Activated CD4-positive, alpha-beta T cell treated with anti-CD3 and anti-CD28 coated beads, Interleukin-2, amount 50 U/mL, for 1 hour (primary cell): ENCODE measurements at places on chromosomes 7 and 10.

- DNase-seq, result no peak
Measured at GRCh38 chr7:129914536-129915272, 38.1 kb downstream of the UBE2H start.

GRCh38 chr7:42193471-42194129, 43.4 kb downstream of the GLI3 start:
- DNase-seq, result no peak

DNA sequence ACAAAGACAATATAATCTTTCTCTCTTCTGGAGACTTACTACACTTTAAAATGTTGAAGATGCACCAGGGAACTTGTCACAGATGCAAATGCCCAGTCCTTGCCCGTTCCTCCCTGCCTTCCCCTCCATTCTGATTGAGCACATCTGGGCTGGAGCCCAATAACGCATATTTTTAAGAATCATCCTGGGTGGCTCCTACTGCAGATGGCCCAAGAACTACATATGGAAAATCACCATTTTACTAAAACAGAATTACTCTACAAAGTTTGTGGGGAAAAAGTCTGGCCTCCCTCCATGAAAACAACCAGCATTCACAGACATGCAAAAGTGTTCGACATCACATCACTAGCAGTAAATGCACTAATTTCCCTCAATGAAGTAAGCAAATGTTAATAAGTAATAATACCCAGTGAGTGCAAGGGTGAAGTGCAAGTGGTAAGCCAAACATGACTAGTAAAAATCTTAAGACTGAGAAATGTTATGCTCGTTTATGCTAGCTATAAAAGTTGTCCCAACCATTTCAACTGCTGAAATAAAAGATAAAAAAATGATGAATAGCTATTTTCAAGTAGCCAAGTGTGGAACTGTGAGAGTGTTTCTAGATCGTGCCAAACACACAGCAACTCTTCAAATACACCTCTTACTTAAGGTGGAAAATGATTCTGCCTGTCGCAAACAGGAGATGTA, 43.5 kb downstream of the TSPAN12 start:
- DNase-seq, result no peak

- DNase-seq, result no peak
Measured at GRCh38 chr10:12541446-12542067, 192.2 kb downstream of the CAMK1D start.

GRCh38 chr7:33334349-33334748, 205.0 kb downstream of the BBS9 start:
- DNase-seq, result no peak

- DNase-seq, result no peak
Measured at GRCh38 chr10:128921389-128922022, 545.5 kb upstream of the MGMT start.

GRCh38 chr7:158366346-158366745, 221.3 kb downstream of the PTPRN2 start:
- DNase-seq, result no peak

DNA sequence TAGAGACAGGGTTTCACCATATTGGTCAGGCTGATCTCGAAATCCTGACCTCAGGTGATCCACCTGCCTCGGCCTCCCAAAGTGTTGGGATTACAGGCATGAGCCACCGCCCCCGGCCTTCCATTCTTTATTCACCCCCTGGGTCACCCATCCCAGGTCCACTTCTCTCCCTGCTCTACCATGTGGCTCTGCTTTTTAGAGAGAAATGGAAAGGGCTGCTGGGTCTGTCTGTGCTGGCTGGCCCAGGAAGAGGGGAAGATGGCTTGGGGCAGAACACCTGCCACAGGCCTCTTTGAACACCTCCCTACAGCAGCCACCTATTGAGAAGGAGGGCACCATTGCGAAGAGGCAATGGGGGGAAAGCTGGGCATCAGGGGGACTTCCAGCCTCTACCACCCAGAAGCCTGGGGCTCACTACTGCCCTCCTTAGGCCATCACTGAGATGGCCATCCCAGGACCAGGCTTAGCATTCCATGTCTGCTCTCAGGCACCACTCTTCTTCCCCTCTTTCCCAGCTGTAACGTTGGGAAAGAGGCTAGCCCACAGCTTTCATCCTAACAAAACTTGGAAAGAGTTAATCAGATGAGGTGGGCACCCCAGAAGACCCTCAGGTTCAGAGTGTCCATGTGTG, 256.3 kb downstream of the GRID1 start:
- DNase-seq, result no peak

- no peak for DNase-seq
Measured at GRCh38 chr7:112485766-112486165, 5.0 kb downstream of the LSMEM1 start.

DNA sequence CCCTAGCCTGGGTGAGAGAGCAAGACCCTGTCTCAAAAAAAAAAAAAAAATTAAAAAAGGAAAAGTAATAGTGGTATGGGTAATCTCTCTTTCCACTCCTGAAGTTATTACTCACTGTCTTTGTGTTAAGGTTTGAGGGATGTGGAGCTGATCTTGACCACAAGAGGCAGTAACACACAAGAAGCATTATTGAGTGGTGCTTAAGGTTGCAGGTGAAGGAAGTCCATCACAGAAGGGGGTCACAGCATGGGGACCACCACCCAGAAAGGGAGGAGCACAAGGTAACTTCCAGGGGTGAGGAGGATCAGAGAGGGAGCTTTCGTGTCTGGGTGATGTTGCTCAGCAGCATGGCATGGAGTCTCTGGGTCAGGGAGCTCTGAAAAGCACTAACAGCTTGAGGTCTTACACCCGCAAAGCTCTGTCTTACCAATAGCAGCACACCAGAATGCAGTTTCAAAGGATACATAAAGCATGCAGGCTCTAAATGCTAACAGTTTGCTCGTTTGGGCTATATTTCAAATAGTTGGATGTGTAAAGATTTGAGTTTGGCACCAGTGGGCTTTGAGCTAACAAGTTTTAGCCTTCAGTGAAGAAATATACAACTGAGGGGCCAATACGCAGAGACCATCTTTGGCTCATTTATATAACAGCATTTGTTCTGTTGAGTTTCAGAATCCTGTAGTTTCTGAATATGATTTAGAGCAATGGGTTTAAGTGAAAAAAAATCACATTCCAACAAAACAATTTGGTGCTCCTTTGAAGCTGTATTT, 100.4 kb upstream of the DNAJC1 start:
- no peak for DNase-seq

DNA sequence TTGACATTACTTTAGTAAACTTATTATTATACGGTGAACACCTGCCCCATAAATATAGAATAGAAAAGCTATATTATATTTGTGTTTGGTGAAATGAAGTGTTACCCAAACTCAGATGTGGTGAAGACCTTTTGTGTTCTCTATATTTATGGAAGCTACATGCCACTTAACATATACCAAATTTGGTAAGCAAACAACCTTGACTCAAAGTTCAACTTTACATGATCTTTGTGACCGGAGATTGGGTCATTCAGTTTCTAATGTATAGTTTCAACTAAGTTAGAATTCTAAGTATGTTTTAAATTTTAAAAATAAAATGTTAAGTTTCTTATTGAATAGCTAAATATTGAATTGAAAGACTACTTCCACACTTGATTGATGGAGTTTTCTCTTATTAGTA, 288.6 kb upstream of the SEMA3D start:
- no peak for DNase-seq

GRCh38 chr7:127337581-127337980, 54.9 kb downstream of the ZNF800 start:
- DNase-seq, result no peak

DNA sequence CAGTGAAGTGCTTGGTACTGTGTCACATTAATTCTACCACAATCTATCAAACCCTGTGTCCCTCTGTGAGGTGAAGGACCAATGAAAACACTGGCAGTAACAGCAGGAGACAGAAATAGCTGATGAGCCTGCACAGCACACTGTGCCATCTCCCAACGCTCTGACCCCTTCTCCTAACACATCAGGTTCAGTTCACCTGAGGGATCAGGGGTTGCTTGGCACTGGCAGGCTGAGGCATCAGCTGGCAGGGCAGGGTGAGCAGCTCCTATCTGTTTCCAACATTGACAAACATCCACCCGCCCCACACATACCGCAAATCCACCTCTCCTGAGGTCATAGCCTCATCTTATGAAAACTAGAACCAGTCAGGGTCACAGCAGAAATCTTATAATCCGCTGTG, 120.9 kb downstream of the ICA1 start:
- DNase-seq, result no peak

DNA sequence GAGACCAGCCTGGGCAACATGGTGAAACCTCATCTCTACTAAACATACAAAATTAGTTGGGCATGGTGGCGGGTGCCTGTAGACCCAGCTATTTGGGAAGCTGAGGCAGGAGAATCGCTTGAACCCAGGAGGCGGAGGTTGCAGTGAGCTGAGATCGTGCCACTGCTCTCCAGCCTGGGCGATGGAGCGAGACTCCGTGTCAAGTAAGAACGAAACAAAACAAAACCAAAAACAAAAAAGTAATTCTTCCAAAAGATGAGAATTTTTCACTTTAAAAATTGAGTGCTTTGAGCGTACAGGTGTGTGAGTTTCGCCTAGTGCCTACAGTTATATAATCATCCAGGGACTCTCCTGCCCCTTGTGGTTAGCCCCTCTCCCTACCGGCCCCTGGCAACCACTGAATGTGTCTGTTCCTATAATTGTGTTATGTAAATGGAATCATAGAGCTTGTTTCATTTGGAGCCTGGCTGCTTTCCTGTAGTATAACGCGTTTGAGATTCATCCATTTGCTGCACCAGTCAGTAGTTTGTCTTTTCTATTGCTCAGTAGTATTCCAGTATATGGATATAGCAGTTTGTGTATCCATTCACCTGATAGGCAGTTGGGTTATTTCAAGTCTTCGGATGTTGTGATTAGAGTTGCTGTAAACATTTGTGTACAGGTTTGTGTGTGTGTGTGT, 80.0 kb downstream of the RBM33 start:
- no peak for DNase-seq

DNA sequence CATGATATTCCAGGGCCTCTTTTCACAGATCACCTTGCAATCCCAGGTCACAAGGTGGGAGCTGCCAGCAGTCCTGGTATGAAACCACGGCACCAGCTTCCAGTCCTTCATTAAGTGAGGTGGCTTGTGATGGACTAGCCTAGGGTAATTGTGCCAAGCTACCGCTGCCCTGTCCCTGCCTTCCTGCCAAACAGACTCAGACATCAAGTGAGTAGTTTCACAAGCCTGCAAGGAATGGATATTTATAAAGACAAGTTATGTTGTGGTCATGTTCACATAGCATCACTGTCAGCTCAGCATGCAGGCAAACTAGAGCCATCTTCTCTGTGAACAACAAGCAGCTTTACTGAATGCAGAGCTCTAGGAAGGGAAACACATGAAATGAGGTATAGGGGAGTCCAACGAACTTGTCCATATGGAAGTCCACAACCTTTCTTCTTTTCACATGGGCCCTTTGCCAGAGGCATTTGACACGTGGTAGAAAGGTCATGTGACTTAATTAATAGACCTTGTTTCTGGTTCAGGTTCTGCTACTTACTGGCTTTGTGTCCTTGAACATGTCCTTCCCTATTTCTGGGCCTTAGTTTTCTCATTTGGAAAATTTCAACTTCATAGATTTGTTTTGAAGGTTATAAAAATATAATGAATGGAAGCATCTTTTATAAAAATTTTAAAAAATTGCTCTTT, 1061.2 kb downstream of the KCNMA1 start:
- DNase-seq, result no peak

GRCh38 chr10:74055383-74056049, 57.6 kb downstream of the VCL start:
- no peak for DNase-seq

DNA sequence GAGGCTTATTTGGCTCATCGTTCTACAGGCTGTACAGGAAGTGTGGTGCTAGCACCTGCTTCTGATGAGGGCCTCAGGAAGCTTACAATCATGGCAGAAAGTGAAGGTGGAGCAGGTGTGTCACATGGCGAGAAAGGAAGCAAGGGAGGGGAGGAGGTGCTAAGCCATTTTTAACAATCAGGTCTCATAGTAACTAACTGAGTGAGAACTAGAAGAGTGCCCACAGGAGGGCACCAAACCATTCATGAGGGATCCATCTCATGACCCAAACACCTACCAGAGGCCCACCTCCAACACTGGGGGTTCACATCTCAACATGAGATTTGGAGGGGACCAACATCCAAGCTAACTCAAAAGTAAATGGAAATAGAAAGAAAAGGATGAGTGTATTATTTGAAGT, 78.1 kb downstream of the CXCL12 start:
- no peak for DNase-seq

- DNase-seq, result no peak
Measured at GRCh38 chr7:81846398-81846797, 76.6 kb upstream of the HGF start.

- no peak for DNase-seq
Measured at GRCh38 chr7:40483630-40484029, 348.8 kb downstream of the SUGCT start.

- no peak for DNase-seq
Measured at GRCh38 chr7:125218076-125218475, 288.5 kb upstream of the POT1 start.

DNA sequence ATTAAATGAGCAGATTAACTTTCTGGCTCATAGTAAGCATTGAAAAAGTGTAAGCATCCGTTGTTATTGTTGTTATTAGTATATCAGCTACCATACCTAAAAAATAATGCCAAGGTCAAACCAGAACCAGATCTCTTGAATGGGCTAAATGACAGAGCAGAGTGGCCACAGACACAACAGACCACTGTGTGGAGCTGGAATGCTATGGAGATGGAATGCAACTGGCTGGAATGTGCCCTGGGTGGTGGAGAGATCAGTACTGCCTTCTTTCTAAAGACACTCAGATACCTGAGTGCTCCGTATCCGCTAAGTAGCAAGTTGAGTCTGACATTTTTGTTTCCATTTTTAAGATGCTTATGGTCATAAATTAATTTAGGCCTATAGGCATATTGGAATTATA, 20.5 kb upstream of the DNAJB12 start:
- no peak for DNase-seq

DNA sequence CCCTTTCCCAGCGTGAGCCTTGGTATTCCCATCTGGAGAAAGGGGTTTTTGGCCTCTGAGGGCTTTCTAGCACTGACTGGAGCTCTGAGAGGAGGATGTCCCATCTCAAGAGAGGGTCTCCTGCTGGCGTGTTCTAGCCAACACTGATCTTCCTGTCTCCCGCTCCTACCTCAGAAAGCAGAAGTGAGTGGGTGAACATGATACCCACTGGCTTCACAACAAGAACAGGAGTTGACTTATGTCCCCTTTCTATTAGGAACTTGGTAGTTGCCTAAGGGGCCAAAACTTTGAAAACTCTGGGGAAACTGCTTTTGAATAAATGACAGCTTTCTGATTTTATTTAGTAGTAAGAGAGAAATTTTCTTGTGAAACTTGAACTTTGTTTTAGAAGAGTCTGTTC, 113.1 kb upstream of the ADCY1 start:
- no peak for DNase-seq

DNA sequence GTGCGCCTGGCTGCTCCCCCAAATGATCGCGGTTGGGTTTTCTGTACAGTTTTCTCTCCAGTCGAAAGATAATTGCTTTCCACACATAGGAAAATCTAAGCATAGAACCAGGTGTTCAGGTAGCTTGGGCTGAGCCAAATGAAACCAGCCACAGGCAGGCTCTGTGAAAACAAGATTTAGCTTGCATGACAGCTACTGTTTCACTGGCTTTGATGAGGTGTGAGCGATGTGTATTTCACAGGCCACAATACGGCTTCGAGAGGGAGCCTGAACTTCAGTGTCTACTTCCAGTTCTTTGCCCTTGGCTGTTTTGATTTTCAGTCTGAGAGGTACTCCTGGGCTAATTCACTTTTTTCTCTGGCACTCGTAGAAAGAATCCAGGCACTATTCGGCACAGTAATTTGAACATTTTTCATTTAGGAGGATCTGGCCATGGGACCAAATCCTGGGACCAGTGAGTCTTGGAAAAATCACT, 110.5 kb downstream of the JCAD start:
- DNase-seq, result no peak

GRCh38 chr10:11986593-11987216, 55.9 kb downstream of the UPF2 start:
- peak; percentile 74 for DNase-seq
